Bronchial epithelial cell (primary cell): ENCODE measurements at places on chromosomes 16 and 17. TPM values are rescaled to one million over a fixed set of nuclear protein-coding genes. Genes with fewer than 3 reads are reported as not detected.

DNA sequence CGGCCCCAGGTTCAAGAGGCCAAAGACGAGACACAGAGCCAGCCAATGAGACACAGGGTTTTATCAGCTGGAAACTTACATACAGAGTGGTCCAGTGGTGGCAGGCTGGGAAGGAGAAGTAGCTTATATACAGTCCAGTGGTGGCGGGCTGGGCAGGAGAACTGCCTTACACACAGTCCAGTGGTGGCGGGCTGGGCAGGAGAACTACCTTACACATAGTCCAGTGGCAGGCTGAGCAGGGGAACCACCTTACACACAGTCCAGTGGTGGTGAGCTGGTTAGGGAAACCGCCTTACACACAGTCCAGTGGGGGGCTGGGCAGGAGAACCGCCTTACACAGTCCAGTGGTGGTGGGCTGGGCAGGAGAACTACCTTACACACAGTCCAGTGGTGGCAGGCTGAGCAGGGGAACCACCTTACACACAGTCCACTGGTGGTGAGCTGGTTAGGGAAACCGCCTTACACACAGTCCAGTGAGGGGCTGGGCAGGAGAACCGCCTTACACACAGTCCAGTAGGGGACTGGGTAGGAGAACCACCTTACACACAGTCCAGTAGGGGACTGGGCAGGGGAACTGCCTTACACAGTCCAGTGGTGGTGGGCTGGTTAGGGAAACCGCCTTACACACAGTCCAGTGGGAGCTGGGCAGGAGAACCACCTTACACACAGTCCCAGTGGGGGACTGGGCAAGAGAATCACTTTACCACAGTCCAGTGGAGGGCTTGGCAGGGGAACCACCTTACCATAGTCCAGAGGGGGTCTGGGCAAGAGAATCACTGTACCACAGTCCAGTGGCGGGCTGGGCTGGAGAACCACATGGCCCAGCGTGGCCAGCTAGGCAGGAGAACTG, 90.9 kb downstream of the GAS7 start:
- no peak for DNase-seq

DNA sequence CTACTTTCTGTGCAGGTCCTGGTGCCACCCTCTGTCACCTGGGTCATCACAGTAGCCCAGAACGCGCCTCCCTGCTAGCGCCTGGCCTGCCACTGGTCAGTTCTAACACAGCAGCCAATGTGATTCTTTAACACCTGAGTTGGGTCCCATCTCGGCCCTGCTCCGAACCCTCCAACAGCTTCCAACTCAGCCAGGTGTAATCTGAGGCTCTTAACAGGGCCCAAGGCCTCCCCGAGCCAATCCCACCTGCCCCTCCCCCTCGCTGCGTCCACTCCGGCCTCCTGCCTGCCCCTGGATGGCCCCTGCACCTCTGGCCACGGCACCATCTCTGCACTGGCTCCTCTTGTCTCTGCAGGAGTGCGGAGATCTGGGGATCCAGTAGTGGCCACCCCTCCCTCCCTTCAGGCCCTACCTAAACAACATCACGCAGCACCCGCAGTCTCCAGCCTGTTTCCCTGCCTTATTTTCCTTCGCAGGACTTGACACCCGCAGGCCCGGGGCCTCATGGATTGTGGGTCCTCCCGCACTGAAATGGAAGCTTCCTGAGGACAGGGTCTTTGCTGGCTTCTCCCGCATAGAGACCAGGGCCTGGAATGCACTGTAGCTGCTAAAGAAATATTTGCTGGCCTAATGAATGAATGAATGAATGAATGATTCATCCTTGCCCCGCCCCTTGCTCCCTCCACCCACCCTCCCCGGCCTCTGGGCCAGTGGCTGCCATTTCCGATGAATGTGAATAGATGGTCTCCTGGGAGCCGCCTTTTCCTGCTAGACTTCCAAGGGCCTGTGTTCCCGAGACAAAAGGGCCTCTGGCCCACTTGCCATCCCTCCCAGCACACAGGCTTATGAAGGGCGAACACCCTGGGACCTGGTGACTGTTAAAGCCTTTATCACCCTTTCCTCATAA, 174.8 kb upstream of the FOXF1 start:
- no peak for DNase-seq

- DNase-seq: no peak
Observed at GRCh38 chr17:28827672-28828071, 14.9 kb downstream of the FAM222B start.

DNA sequence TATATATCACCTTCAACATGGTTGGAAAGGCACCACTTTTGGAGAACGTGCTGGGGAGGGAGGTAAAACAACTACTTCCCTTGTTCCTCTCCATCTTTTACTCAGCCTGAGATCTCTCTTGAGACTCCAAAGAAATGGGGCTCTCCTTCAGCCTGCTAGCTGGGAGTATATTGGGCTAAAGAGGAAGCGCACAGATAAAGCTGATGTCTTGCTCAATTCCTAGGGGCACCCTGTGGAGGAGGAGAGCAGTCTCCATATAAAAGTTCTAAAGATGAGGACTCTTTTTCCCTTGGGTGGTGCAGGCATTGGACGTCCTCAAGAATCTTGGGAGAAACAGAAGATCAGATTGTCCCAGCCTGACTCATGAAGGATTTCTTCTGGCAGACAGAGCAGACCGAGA, 4.6 kb upstream of the ETV4 start:
- DNase-seq: no peak

DNA sequence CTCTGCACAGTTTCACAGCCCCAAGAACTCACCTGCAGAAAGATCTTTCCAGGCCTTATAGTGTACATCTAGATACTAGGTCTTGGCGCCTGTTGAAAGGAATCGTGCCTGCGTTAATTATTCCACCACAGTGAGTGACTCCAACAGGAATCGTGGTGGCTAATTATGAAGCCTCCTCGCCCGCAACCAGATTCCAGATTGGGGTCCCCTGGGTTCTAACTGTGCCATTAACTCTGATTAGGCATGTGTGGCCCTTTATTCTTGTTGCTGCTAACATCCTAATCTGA, 295.3 kb upstream of the MAF start:
- no peak for DNase-seq

GRCh38 chr17:59846394-59847165, 46.2 kb downstream of the TUBD1 start:
- DNase-seq: peak; percentile 98

GRCh38 chr17:823501-823902, 41.3 kb downstream of the MRM3 start:
- no peak for DNase-seq

- no peak for DNase-seq
Observed at GRCh38 chr17:58156839-58157803, 8.9 kb downstream of the OR4D1 start.

- DNase-seq: no peak
Observed at GRCh38 chr17:74480290-74480689, 13.9 kb downstream of the CD300A start.

- DNase-seq: no peak
Observed at GRCh38 chr16:53651357-53651756, 52.3 kb downstream of the RPGRIP1L start.

GRCh38 chr17:27518545-27519521, 62.6 kb downstream of the KSR1 start:
- peak; percentile 52 for DNase-seq

DNA sequence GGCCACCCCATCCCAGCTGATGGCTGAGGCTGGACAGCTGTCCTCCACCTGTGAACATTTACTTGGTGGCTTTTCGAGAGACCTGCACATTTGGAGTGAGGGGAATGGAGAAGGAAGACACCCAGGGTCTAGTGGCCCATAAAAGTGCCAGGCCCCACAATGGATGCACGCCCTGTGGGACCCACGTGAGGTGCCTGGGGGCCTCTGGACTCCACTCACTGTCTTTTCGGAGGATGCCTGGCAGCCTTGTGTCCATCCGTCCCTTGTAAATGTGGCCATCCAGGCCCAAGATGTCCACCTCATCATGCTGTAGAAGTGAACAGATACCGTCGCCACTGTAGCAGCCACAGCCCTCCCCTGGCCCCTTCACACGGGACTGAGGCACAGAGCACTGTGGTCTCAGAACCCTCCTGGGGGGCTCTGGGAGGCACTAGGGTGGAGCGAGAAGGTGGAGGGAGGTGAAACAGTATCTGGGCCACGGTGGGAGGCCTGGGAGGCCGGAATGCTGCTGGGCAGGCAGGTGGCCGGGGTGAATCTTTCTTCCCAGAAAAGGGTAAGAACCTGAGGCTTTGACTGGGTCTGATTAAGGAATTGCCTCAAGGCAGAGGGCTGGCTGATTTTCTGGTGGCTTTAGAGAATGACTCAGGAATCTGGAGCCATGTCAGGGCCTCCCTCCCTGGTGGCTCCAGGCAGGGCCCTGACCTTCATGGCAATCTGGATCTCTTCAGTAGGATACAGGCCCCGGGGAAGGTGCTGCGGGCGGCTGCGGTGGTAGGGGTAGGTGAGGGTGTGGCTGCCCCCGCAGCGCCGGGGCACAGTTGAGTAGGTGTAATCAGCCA, 11.5 kb downstream of the UBALD2 start:
- DNase-seq: peak; percentile 42

DNA sequence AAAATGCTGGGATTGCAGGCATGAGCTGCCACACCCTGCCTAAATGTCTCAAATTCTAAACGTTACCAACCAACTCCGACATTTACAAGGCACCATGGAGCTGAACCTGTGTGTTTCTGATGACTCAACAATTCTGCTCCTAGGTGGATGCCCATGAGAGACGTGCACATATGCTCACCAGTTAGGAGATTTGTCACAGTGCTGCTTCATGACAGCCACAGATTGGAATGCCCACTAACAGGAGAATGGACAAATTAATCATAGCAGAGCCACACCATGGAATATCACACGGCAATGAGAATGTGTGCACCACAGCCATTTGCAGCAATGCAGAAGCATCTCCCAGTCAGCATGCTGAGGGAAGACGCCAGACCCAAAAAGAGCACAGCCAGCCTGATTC, 8.0 kb upstream of the KCNG4 start:
- peak; percentile 79 for DNase-seq

- DNase-seq: no peak
Observed at GRCh38 chr17:8742819-8743218, 1.8 kb downstream of the CCDC42 start.

GRCh38 chr17:40355804-40356758, 8.5 kb downstream of the GJD3 start:
- no peak for DNase-seq

- DNase-seq: no peak
Observed at GRCh38 chr17:81240761-81241160, 1.6 kb downstream of the NDUFAF8 start.

DNA sequence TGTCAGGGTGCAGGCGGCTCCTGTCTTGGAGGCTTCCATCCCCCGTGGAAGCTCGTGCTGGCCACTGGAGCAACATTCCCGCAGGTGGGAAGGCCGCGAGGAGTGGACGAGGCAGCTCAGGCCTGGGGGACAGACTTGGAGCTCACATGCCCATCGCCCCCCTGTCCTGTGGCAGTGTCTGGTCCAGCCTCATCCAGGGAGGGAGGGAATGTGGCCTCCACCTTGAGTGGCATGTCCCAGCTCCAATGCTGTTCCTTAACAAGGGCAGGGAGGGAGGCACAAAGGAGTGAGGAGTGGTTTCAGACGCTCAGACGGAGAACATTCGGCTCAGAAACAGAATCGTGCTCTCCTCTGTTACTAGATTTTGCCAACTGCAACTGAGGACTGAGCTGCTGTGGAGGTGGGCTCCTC, 159.4 kb upstream of the CHMP6 start:
- DNase-seq: peak; percentile 46

- no peak for DNase-seq
Observed at GRCh38 chr17:57438066-57438731, 181.9 kb downstream of the MSI2 start.

- DNase-seq: no peak
Observed at GRCh38 chr17:44176671-44177501, 6.4 kb downstream of the ASB16 start.

GRCh38 chr17:56603486-56604238, 10.2 kb downstream of the NOG start:
- no peak for DNase-seq

DNA sequence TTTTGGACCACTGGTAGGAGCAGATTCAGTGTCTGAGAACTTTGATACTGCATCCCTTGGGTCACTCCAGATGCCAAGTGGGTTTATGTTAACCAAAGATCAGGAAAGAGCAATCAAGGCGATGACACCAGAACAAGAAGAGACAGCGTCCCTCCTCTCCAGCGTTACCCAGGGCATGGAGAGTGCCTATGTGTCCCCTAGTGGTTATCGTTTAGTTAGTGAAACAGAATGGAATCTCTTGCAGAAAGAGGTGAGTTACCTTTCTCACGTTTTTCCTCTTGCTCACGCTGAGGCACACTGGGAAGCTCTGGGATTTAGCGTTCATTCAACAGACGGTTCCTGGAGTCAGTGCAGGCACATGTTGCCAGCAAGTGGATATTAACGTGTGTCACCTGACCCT, 58.0 kb downstream of the NUP88 start:
- no peak for DNase-seq

GRCh38 chr16:19898924-19899604, 14.4 kb upstream of the GPRC5B start:
- DNase-seq: peak; percentile 53

- DNase-seq: no peak
Observed at GRCh38 chr16:3193221-3194212, 5.5 kb downstream of the OR1F1 start.

GRCh38 chr16:49586466-49587450, 213.2 kb downstream of the C16orf78 start:
- no peak for DNase-seq

DNA sequence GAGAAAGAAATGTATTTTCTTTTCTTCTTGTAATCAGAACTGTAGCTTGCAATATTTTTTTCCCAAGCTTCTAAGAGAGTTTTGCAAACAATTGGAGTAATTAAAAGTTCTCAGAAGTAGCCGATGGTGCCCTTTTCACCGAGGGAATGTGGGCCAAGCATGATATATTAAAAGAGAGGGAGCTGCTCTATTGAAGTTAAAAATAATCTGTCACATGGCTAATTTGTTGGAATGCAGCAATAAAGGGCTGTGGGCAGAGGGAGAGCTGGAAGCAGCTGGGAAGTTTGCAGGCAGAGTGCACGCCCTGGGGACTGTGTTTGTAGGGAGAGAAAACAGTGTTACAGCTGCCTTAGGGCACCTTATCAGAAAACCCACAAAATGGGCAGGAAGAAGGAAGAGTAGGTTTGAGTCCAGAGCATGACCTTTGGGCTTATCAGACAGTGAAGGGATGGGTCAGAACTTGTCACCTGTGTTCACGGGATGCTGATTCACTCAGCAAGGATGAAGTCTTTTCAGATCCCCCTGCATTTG, 18.5 kb upstream of the TERF2 start:
- DNase-seq: peak; percentile 82

GRCh38 chr16:80791411-80791810, 13.0 kb downstream of the CDYL2 start:
- no peak for DNase-seq

GRCh38 chr16:525123-525519, 2.4 kb upstream of the CAPN15 start:
- no peak for DNase-seq

The KDM8 gene
- 1.7 and 1.8 TPM in 2 replicates for total RNA-seq

The GP1BA gene
- not detected in 2 replicates for total RNA-seq

The CRYBA1 gene
- total RNA-seq: not detected in 2 replicates

The TMED6 gene
- 0.13 TPM in 1 of 2 replicates, not detected in the other for total RNA-seq

The TM4SF5 gene
- total RNA-seq: not detected in 2 replicates

The TBC1D26 gene
- total RNA-seq: 0.13 TPM in 1 of 2 replicates, not detected in the other

The YBX2 gene
- total RNA-seq: 0.26 and 1.0 TPM in 2 replicates

The VAT1L gene
- not detected in 2 replicates for total RNA-seq

The KRT40 gene
- total RNA-seq: 0.13 TPM in 1 of 2 replicates, not detected in the other

The NAGLU gene
- total RNA-seq: 8.4 and 14.2 TPM in 2 replicates

The GPR139 gene
- total RNA-seq: not detected in 2 replicates

The GRAPL gene
- total RNA-seq: not detected in 2 replicates
